ENCODE measurements at places on chromosomes 7 and 10. TPM values are rescaled to one million over a fixed set of nuclear protein-coding genes. Genes with fewer than 3 reads are reported as not detected.

IFRD1 gene
- total RNA-seq = 276 TPM

DNA sequence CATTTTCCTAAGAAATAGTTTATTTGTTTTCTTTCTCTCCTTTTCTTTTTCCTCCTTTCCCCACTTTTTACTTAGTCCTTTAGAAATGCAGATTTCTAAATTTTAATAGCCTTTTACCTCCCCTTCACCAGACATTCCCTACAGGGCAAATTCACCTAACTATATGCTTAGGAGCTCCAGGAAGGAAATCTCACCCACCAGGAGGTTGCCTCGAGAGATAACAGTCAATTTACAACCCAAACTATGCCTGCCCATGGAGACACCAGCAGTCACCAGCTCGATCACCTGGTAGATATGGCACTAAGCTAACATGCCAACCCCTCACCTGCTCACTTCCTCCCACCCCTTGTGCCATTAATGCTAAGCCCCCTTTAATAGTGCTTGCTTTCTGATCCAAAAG, 25.2 kb upstream of the CREB3L2 start:
- H3K4me1 ChIP-seq = no peaks in the 10 kb centered on the region
- no peak overlapping the region for H3K27ac ChIP-seq
- H3K4me3 ChIP-seq = no peak overlapping the region

- H3K36me3 ChIP-seq = peaks cover 5% of the 10 kb centered on the region
- H3K27me3 ChIP-seq = no peaks in the 10 kb centered on the region
- DNase-seq = no peak
- H3K4me3 ChIP-seq = no peak overlapping the region
Observed at GRCh38 chr10:317271-317769, 182.1 kb downstream of the ZMYND11 start.

HYAL4 gene
- not detected for total RNA-seq

GRCh38 chr7:156650042-156650441, 9.5 kb downstream of the RNF32 start:
- H3K4me3 ChIP-seq = no peak overlapping the region
- no peak overlapping the region for H3K27ac ChIP-seq
- no peaks in the 10 kb centered on the region for H3K4me1 ChIP-seq
- DNase-seq = no peak
- H3K27me3 ChIP-seq = peaks cover 40% of the 10 kb centered on the region

DNA sequence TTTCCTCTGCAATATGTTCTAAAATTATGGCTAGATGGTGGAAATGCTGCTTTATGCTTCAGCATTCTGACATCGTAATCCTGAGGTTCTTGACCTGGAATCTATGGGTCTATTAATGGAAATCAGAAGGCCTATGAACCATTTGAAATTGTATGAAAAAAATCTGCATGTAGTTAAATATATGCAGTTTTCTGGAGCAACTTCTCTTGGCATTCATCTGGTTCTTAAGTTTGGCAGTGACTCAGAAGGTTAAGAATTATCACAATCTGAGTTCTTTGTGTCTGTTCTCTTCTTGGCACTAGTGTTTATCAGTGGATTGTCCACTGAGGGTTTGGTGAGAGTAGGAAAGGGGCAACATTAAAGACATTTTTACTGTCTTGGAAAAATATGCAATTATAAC, 71.1 kb upstream of the FZD1 start:
- H3K4me3 ChIP-seq = no peak overlapping the region
- no peaks in the 10 kb centered on the region for H3K4me1 ChIP-seq
- no peak for DNase-seq
- H3K27me3 ChIP-seq = no peaks in the 10 kb centered on the region

DNA sequence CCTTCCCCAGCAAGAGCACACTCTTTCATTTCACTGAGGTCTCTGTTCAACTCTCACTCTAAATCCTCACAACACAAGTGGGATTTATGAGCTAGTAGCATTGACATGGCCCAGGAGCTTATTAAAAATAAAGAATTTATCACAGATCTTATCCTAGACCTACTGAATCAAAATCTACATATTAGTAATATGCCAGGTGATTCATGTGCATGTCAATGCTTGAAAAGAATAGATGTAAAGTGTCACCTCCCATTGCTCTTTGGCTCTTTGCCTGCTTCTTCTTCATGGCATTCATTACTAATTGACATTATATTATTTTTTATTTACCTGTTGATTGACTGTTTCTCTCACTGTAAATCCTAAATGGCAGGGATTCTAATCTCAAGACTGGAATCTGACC, 459.2 kb upstream of the LRRTM3 start:
- H3K4me1 ChIP-seq = no peaks in the 10 kb centered on the region
- no peaks in the 10 kb centered on the region for H3K27me3 ChIP-seq
- H3K4me3 ChIP-seq = no peak overlapping the region
- DNase-seq = no peak
- no peak overlapping the region for H3K27ac ChIP-seq

DNA sequence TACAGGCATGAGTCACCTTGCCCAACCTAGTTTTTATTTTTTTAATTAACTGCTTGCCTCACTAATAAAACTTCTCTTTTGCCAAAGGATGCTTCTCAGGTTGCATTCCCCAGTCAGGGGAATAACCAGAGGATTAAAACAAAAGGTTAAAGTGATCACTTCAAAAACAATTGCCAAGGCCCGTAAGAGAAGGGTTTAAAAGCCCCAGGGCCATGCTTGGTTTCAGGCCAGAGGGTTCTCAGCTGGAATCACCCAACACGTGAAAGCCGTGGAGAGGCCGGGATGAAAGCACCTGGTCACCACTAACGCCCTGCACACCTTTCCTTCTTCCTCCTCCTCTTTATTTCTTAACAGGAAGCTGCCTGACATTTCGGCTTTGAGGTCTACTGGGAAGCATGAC, 587.5 kb downstream of the PTPRN2 start:
- no peaks in the 10 kb centered on the region for H3K36me3 ChIP-seq
- no peak overlapping the region for H3K27ac ChIP-seq
- H3K4me1 ChIP-seq = no peaks in the 10 kb centered on the region

- peaks cover 4% of the 10 kb centered on the region for H3K27me3 ChIP-seq
- peak overlapping the region; percentile 99 for H3K27ac ChIP-seq
- DNase-seq = no peak
- peak overlapping the region; percentile 98 for H3K4me3 ChIP-seq
- peaks cover 24% of the 10 kb centered on the region for H3K4me1 ChIP-seq
- H3K36me3 ChIP-seq = no peaks in the 10 kb centered on the region
Observed at GRCh38 chr7:16420329-16420648, 1.0 kb downstream of the CRPPA start.

All from T-helper 17 cell (primary cell).